ENCODE measurements at places on chromosomes 16 and 17. TPM values are rescaled to one million over a fixed set of nuclear protein-coding genes. Genes with fewer than 3 reads are reported as not detected.

SULT1A2 gene
- total RNA-seq = 1.6 TPM

KRTAP9-8 gene
- not detected for total RNA-seq

LRRC36 gene
- not detected for total RNA-seq

KARS1 gene
- 244 TPM for total RNA-seq

ICAM2 gene
- total RNA-seq = 0.99 TPM

SGSM2 gene
- total RNA-seq = 81.2 TPM

TRIM16 gene
- 62.5 TPM for total RNA-seq

DLX3 gene
- total RNA-seq = 0.20 TPM

SPN gene
- total RNA-seq = not detected
